ENCODE measurements at places on chromosomes 2 and 18.

DNA sequence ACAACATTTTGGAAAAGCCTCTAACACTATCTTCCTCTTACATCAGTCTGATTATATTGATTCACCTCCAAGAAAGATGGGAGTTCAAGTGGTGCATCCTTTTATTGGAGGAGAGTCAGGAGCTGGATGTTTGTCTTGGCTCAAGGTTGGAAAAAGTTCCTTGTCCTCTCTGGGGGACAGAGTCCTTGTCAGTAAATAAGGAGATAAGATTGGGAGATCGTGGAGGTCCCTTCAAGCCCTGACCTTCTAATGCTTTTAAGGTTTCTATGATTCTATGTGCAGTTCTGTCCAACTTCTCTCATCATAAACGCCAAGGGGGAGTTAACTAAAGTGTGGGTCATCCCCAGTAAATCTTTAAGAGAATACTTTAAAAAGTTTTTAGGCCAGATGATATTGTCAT, 60.9 kb upstream of the CCBE1 start:
- no peak for DNase-seq

DNA sequence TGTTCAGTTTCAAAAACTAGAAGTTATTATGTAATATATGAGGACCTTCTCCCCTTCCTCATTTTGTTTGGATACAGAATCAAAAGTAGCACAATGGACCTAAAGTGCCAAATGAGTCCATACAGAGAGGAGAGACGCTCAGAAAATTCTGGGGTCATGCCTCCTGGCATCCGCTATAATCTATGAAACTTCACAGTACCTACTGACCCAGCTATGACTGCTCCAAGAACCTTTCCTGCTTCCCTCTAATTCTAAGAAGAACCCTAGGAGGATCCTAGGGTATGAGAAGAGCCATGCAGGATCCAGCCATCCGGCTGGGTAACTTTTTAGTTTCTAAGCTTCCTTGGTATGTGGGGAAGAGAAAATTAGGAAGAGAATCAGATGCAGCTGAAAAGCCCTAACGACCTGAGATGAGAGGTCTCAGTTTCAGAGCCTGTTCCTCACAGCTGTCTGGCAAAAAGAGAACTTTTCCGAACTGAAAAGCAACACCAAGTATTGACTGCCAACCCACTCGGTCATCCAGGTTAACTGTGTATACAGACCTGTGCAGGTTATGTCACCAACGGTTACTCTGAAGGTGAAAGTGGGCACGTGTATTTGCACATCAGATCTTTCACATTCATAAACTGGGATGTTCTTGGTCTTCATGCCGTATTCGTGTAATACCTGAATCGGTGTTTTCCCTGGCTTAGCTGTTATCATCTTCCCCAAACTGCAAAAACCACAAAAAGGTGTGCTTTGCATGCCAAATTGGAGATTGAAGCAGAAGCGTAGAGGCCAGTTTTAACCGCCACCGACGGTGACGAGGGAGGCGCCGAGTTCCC, 1.1 kb downstream of the PRKRA start:
- DNase-seq = no peak

- no peak for DNase-seq
Observed at GRCh38 chr2:18527326-18527725, 33.1 kb downstream of the RDH14 start.

DNA sequence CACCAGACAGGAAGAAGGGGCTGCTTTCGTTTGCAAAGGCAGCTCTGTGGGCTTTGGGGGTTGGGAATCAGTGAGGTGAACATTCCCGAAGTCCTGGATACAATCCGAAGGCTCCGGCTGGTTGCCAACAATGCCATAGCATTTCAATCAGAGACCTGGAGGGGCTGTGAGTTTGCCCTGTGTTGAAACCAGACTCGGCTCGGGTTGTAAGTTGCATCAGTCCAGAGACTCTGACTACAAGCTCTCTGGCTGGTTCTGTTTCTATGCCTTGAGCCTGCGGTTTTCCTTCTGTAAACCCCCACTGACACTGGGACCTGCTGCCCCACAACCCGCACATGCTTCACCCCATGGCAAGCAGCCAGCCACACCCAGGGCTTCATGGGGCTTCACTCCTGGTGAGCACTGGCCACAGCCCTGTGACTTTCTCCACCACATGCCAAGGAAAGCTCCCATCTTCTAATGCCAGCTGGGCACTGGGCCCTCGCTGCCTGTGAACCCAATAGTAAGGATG, 85.7 kb upstream of the ODC1 start:
- DNase-seq = no peak

- DNase-seq = no peak
Observed at GRCh38 chr2:65716698-65717097, 284.3 kb upstream of the SPRED2 start.

DNA sequence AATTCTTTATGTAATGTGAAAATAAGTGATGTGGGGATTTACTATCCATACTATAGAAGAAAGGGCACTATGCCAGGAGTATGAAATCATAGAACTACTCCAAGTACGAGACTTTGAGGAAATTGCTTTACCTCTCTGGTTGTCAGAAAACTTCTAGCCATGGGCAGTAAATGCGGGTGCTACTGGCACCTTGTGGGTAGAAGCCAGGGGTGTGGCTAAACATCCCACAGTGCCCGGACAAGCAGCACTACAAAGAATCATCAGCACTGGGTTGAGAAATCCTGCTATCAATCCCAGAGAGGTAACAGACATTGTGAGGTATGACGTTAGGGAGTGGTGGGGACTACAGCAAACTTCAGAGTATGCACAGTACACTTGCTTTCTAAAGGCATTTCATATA, 453.5 kb upstream of the TNP1 start:
- DNase-seq = no peak

DNA sequence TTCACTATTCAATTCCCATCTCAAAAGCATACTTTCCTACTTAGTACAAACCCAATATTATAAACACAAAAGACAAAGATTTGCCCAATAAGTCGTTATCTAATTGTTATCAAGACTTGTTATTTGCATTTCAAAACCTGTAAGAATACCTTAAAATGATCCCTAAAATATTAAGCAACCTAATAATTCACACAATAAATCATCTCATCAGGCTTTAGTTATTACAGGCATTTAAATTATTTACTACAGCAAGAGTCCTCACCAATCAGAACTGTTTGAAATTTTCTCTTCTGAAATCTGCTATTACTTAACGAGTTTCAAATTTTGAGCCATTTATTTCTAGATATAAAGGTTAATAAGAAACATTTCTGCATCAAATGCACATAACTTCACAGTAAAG, 1.6 kb downstream of the CCDC88A start:
- DNase-seq = no peak

DNA sequence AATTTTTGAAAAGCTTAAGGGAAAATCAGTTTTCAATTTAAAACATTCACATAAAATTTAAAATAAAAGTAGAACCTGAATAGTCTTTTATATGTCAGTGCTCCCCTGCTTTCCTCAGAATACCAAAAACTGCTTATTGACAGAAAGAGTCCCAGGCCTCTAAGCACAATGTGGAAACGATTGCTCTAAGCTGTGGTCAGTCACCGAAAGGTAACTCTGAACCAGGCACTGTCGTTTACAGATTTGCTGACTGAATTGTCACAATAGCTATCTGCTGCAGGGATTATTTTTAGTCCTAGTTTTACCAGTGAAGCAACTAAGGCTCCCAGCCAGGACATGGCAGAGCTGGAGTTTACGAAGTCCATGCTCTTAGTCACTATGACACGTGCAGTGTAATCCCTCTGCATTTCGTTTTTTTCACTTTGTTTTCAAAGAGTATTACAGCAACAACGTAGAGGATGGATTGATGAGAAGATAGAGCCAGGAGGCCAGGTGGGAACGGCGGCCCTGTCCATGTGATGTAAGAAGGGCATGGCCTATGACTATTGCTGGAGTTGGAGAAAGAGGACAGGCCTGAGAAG, 28.1 kb upstream of the TMEM247 start:
- DNase-seq = no peak

DNA sequence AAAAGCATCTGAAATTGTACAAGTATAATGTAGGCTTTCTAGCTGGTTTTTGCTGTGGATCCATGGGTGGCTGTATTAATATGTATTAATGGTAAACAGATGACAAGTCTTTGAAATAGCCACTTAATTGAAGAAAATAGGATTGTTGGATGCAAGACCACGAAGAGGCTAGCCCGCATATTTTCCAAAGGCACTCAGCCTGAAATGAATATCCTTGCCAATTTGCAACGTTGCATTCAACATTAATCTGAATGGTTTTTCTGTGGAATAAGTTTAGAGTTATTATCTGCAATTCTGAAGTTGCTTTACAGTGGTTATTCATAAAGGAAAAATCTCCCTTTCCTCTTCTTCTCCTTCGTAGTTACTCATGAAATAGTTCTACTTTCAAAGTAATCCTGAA, 86.2 kb upstream of the SPATS2L start:
- no peak for DNase-seq
